ENCODE measurements at places on chromosomes 3 and 15. TPM values are rescaled to one million over a fixed set of nuclear protein-coding genes. Genes with fewer than 3 reads are reported as not detected.

The GOLGB1 gene
- total RNA-seq = 43.5 TPM

GRCh38 chr3:159763602-159764489, 224.8 kb upstream of the IL12A start:
- no peak for DNase-seq

The SLC15A2 gene
- total RNA-seq = 5.3 TPM

The ARID3B gene
- 105 TPM for total RNA-seq

DNA sequence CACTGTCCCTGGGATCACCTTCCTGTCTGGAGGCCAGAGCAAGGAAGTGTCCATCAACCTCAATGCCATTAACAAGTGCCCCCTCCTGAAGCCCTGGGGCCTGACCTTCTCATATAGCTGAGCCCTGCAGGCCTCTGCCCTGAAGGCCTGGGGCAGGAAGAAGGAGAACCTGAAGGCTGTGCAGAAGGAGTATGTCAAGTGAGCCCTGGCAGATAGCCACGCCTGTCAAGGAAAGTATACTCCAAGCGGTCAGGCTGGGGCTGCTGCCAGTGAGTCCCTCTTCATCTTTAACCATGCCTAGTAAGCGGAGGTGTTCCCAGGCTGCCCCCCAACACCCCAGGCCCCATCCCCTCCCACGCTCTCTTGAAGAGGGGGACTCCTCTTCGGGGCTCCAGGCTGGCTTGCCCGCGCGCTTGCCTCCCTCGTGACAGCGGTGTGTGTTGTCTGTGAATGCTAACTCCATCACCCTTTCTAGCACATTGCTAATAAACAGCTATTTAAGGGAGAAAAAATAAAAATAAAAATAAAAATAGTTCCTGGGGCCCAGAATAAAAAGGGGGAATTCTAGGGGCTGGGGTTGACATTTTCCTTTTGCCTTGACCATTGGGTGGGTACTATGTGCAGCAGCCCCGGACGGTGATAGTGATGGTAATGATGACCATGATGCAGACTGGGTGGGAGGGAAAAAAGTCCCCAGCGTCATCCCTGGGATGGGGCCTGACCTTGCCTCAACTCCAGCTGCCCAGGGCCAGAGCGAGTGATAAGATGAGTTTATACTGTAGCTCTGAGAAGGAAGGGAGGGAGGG, 3.3 kb upstream of the ALAS1 start:
- DNase-seq = no peak

GRCh38 chr15:39171944-39172368, 408.9 kb upstream of the THBS1 start:
- no peak for DNase-seq

- no peak for DNase-seq
These were observed 221.6 kb downstream of the MEIS2 start for GRCh38 chr15:36878684-36879262.

DNA sequence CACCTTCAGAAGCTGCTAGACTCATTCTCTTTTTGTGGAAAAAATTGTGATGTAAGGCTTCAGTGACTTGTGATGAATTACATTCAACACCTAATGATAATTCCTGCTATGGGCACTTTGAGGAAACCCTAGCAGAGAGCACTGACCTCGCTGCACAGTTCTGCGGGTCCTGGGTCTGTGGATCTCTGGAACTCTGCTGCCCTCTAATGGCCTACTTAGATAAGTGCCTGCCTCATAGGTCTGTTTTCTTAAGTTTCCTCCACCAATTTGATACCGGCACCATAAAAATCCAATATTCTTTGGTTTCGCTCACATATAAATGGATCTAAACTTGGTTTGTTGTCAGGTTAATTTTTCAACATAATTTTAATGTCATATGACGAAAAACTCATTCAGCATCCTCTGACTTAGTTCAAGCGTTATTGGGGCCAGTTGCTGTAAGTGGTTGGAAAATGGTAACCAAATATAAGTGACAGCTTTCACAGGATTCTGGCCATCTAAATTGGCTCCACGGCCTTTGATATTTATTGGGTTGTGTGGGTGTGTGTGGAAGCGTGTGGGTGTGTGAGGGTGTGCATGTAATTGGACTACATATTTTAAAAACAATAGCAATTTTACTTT, 10.4 kb downstream of the SLITRK3 start:
- DNase-seq = no peak

GRCh38 chr15:41160639-41161315, 44.7 kb upstream of the INO80 start:
- DNase-seq = no peak

DNA sequence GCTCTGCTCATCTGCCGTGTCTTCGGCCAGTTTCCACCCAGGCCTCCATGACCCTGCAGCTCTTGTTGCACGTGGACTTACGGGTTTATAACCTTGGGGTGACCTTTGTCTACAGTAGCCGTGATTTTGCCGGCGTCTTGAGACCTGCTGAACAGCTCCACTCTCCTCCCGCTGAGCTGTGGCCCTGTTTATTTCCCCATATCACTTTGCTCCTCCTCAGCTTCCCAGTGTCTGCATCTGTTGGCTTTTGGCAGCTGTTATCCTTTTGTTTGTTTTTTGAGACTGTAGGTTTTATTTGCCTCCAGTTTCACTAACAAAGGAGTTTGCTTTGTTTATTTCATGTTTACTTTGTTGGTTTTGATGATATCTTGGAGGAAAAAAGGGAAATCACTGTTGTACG, 29.3 kb upstream of the SLC28A1 start:
- DNase-seq = no peak

DNA sequence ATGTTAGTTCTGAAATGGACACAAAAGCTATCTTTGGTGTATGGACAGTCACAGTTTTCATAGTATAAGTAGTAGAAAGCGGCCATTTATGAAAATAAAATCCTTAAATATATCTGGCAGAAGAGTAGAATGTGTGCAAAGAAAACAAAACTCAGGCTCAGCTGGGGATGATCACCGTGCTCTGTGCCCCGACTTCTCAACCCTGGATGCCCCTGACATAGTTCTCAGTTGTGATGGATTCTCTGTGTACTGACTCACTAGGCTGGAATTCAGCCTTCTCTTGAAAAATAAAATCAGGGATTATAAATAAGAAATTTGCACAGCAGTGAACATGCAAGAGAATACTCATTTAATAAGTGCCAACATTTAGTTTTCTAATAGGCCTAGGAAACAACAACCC, 925.1 kb upstream of the NR2F2 start:
- no peak for DNase-seq

DNA sequence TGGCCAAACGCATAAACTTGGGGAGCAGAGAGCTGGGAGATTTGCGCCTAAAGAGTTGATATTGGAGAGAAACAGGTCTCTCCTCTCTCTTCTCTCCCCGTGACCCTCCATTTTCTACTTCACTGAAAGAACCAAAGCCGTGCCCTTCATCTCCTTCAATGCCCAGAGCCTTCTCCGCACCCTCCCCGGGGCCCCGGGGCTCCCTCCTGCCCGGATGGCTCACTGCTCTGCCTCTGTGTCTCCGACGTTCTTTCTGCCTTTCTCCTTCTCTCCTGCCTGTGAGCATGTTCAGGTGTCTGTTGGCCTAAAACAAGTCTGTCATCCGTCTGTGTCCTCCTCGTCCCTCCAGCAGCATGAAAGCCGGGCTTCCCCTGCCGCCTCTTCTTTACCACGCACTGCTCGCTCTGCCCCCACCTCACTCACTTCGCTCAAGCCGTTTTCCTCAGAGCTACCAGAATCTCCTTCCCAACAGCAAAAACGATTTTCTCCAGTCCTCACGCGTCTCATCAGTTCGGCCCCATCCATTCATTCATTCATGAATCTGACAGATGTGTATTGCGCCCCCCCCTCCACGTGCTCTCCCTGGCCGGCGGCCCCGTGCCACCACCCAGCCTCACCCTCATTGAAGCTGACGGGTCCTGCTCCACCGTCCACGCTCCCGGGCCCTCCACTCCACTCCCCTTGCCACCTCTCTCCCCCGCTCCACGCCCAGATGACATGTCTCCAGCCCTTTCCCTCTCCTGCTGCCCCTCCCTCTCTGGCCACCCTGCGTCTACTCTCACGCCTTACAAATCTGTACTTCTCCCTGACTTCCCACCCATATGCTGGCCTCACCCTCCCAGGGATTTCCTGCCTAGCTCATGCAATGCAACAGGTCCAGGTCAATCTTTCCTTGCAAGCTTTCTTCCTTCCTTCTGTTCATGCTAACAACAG, 10.2 kb downstream of the MUC4 start:
- DNase-seq = peak; percentile 59

The ARL14 gene
- total RNA-seq = not detected

GRCh38 chr3:15040844-15041243, 24.3 kb downstream of the MRPS25 start:
- DNase-seq = no peak

GRCh38 chr3:111863942-111864694, 5.1 kb downstream of the PHLDB2 start:
- no peak for DNase-seq

The PDCD10 gene
- 88.7 TPM for total RNA-seq

DNA sequence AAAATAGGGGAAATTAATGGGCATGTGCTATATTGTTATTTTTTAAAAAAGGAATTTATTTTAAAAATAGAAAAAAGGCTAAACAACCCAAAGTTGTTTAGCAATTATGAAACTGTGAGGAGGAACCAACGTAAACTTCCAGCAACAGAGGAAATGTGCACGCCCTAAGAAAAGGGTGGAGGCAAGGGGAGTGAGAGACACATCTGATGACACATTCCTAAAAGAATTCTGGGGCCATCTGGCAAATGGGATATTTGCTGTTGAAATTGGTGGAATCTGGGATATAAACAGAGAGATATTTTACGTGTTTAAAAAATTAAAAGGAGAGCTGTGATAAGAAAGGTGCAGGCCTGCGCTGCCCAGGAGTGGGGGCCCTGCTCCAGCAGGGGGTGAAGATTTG, 50.8 kb upstream of the MUC13 start:
- DNase-seq = no peak
